ENCODE measurements at places on chromosomes 12 and 14.

DNA sequence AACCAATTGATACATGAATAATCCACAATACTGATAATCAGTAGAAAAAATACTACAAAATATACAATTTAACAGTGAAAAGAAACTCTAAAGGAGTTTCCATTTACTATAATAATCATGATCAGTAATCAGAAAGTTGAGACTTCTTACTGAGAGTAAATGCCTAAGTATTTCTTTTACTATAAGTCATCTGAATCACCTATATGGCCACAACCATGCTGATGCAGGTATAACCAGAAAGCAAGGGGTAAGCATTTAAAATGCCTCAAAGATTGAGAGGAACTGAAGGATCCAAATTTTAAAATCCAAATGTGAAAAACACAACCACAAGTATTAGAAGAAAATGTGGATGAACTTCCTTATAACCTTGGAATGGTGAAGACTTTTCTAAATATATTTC lies 23.4 kb downstream of the CDK17 start:
- no peak for DNase-seq

- DNase-seq, result peak; percentile 46
Observed at GRCh38 chr12:52390739-52391617, 5.5 kb upstream of the KRT84 start.

GRCh38 chr14:31550589-31550988 lies 10.6 kb upstream of the NUBPL start:
- no peak for DNase-seq

- DNase-seq, result no peak
Observed at GRCh38 chr14:77508249-77508648, 9.6 kb upstream of the ISM2 start.

DNA sequence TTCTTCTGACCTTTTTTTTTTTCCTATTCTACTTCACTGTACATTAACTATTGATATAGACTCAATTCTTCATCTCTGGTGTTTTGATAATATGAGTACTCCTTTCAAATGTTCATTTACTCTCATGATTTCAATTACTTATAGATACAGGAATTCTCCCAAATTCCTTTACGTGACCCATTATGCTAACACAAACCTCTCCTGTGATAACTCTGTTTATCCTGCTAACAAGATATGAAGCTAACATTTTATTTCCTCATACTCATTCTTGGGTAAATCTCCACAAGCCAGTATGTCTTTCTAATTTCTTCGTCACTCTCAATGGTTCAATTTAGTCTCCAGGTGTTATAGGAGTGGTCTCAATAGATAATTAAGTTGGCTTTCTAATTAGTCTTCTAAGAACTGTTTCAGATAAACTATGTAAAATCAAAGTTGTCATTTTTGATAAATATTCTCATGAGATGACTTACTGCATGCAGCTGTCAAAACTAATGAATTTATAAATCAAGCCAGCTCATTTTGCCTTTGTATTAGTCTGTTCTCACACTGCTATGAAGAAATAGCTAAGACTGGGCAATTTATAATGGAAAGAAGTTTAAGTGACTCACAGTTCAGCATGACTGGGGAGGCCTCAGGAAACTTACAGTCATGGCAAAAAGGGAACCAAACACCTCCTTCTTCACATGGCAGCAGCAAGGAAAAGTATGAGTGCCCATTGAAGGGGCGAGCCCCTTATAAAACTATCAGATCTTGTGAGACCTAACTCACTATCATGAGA lies 130.6 kb upstream of the MYF6 start:
- no peak for DNase-seq

GRCh38 chr14:72060917-72061316 lies 128.7 kb downstream of the RGS6 start:
- DNase-seq, result no peak

- DNase-seq, result no peak
Observed at GRCh38 chr12:41467591-41468325, 279.6 kb downstream of the PDZRN4 start.

- no peak for DNase-seq
Observed at GRCh38 chr12:81888106-81888740, 129.1 kb upstream of the PPFIA2 start.

- DNase-seq, result peak; percentile 42
Observed at GRCh38 chr12:121060149-121061001, 21.3 kb upstream of the OASL start.

DNA sequence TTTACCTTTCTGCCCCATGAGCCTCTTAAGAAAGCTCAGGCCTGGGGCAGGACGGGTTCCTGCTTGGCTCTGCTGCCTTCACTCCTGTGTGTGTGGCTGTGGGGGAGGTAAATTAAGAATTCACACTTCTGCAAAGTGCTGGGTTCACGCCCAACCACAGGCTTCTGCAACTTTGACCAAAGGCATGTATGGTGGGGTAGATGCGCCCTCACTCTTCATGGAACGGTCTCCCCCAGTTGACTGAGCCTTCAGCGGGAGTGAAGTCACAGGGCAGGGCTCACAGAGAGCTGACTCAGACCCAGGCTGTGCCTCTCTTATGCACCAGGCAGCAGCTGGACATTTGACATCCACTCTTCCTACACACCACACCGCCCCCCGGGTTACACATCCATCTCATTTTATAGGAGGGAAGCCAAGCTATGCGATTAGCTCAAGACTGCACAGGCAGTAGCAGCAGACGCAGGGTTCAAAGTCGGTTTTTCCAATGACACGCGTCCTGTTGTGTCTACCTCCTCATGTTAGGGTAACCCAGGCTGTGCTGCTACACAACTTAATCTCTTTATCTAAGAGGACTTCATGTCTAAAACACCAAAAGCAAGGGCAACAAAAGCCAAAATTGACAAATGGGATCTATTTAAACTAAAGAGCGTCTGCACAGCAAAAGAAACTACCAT lies 15.4 kb upstream of the BCL11B start:
- DNase-seq, result no peak

DNA sequence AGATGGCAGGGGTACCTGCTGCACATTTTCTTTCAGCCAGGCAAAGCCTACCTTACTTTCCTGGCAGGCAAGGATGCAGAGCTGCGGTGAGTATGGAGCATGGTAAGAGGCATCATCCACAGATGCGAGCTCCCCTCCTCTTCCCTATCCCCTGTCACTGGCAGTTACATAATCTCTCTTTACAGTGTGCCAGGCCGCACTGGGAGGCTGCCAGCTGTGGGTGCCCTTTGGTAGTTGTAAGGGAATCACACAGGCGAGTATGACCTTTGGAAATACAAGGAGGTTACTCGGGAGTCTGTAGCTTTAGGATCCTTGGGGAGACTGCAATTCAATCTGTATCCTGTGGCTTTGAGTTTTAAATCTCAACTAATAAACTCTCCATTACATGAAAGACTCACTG lies 132.5 kb downstream of the KTN1 start:
- DNase-seq, result no peak

DNA sequence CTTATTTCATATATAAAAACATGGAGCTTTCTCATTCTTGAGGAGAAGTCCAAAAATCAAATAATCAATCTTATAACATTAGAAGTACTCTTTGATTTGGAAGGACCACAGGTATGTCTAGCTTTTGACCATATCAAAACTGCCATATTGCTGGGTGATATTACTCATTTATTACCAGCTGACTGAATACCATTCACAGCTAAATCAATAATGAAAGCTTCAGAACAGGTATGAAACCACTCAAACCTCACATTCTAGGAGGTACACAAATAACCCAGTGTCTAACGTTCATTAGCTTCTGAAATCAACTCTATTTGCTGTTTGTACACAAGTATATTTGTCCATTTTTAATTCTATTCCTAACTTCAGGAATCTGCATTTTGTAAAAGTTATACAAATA lies 16.8 kb upstream of the CCDC91 start:
- DNase-seq, result no peak

GRCh38 chr12:29088611-29089219 lies 60.4 kb upstream of the FAR2 start:
- DNase-seq, result peak; percentile 12

DNA sequence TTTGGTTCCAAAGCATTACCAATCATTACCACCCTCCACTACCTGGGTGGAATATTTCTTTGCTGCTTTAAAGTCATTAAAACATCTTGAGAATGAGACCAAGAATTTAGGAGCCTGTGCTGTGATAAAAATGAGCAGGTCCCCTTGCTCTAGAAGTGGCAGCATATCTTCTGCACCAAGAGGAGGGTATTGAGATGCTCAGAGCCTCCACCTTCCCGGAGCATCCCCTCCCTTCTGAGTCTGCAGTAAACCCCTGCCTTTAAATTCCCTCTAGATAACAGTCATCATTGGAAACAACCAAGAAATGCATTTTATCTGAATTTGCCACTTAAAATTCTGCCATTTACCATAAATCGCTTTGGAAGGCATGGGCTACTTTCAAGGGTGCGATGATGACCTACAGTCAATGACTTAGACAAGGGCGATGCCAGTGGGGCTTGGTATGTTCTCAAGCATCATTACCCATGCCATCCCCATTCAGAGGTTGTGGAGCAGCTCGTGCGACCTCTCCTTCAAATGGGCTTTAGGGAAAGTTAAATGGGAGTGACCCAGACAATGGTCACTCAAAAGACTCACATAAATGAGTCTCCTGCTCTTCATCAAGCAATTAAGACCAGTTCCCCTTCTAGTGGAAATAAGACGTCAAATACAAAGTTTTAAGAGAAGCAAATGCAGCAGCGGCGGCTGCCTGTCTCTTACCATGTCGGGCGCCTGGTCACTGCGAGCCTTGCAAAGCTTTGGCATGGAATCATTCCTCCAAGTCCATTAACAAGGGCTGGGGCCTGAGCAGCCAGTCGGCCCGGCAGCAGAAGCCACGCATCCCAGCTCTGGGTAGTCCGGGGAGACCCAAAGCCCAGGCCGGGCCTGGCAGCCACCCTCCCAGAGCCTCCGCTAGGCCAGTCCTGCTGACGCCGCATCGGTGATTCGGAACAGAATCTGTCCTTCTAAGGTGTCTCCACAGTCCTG lies 334.5 kb downstream of the TMEM121 start:
- DNase-seq, result no peak

GRCh38 chr12:113463746-113464451 lies 7.8 kb downstream of the LHX5 start:
- no peak for DNase-seq

GRCh38 chr14:77100961-77101360 lies 2.9 kb downstream of the CIPC start:
- DNase-seq, result no peak

- DNase-seq, result peak; percentile 21
Observed at GRCh38 chr12:52539083-52539820, 13.7 kb downstream of the KRT71 start.

DNA sequence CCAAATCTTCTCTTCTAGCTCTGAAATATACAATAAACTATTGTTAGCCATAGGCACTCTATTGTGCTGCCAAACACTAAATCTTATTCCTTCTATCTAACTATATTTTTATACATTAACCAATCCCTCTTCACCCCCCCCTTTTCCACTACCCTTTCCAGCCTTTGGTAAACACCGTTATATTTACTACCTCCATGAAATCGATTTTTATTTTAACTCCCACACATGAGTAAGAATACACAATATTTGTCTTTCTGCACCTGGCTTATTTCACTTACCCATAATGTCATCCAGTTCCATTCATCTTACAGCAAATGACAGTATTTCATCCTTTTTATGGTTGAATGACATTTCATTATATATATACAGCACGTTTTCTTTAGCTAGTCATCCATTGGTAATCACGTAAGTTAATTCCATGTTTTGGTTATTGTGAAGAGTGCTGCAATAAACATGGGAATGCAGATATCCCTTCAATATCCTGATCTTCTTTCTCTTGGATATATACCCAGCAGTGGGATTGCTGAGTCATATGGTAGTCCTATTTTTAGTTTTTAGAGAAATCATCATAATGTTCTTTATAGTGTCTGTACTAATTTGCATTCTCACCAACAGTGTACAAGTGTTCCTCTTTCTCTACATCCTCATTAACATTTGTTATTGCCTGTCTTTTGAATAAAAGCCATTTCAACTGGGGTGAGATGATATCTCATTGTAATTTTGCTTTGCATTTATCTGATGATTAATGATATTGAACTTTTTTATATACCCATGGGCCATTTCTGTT lies 34.2 kb upstream of the PLBD1 start:
- DNase-seq, result no peak

GRCh38 chr12:92921877-92922276 lies 7.2 kb downstream of the EEA1 start:
- no peak for DNase-seq

DNA sequence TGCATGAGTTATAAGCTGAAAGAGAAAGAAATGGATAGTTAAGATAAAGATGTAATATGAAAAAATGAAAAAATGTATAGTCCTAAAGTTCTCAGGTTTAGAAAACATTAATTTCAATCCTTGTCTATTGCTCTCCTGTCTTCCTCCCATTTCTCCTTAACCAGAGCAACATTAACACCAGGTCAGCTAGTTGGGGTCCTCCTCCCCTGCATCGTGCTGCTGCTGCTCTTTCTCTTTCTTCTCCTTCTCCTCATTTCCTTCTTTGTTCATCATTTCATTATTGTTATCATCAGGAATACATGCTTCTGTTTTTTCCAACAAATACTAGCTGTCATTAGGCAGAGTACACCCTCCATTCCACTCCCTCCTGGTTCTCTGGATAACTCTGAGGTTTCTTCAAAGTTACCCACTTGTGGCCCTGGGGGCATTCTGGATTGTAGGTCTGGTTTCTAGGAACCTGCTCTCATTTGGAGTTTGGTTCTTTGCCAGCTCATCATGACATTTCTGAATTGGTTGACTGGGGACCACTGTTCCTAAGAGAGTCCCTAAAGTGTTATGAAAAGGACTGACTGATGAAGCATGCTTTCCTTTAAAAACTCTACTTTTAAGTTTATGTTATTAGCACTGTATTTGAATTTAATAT lies 17.0 kb downstream of the ACSS3 start:
- no peak for DNase-seq

DNA sequence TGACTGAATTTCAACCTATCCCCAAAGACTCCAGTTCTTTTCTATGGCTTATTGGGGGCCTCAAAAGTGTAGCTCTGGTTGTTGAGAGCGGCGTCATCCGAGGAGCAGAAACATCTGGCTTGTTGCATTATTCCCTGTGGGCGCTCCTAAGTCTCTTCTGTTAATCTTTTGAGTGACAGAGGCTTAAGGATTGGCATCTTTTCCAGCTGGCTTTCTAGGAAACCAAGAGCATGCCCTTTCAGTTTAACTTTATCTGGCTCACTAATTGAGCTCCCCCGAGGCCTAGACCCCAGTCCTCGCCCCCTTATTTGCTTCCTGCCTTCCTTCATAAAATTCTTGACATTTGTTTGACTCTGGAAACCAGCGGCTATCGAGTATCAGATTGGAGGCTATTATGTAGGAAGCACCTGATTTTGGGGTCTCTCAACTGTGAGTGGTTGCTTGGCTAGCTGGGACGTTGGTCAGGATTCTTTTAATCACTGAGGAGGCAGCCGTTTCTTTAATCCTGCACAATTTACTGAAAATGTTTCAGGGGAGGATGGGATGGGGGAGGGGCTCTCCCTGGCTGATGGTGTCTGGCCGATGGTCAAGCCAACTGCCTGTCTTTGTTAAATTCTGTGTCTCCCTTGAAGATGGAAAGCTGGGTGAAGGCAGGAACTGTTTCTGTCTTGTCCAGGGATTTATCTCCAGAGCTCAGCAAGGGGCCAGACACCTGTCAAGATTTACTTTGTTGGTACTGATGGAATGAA lies 3.1 kb downstream of the SMOC1 start:
- DNase-seq, result no peak
